OCI-M1 (cell line): ENCODE measurements at places on chromosomes 6 and 20.

GRCh38 chr6:50990750-50991446, 172.2 kb downstream of the TFAP2B start:
- no peak for DNase-seq

DNA sequence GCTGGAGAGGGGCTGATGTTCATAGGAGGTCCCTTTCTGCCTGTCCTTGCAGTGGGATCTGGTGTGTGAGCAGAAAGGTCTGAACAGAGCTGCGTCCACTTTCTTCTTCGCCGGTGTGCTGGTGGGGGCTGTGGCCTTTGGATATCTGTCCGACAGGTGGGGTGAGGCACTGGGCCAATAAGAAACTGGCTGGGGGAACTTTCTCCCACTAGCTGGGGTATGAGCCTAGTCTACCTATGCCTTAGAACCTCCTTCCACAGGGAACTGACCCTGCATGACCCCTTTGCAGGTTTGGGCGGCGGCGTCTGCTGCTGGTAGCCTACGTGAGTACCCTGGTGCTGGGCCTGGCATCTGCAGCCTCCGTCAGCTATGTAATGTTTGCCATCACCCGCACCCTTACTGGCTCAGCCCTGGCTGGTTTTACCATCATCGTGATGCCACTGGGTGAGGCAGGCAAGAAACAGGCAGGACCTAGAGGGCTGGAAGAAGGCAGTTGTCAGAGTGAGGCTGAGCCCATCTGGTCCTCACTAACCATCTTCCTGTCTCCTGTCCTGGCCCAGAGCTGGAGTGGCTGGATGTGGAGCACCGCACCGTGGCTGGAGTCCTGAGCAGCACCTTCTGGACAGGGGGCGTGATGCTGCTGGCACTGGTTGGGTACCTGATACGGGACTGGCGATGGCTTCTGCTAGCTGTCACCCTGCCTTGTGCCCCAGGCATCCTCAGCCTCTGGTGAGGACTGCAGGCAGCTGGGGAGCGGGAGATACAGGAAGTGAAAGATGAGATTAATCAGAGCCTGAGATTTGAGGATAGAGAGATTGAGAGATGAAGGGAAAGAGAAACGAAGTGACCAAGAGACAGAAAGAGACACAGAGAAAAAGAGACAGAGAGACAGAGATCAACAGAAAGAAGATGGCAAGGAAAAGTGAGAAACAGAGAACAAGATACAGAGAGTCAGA, 1.6 kb downstream of the SLC22A7 start:
- no peak for DNase-seq

DNA sequence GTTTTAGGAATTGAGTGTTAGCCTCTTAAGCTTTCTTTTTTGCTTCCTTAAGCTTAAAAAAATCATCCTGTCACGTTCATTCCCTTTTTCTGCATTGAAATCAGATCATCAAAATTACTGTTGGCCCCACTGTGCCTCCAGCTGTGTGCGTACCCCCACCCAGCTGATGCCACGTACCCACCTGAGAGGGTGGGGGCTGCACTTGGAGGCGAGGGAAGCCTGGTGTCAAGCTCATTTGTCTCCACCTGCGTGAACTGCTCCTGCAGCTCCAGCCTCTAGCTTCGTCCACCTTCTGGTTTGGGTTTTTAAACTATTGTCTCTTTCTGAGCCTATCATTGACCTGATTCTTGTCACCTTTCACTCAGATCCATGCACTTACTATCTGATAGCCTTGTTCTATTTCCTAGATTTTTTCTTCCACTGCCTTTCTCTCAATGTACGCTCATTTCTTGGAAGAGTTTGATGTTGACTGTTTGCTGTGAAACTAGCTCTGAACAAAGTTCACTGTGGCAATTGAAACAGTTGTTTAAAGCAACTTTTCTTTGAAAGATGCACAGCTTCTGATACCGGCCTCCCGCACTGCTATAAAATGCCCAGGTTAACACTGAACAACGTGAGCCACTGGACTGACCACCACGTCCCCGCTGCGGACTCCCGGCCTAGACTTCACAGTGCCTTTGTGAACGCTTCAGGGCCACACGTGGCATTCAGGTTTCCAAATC, 30.0 kb upstream of the IRF4 start:
- no peak for DNase-seq

DNA sequence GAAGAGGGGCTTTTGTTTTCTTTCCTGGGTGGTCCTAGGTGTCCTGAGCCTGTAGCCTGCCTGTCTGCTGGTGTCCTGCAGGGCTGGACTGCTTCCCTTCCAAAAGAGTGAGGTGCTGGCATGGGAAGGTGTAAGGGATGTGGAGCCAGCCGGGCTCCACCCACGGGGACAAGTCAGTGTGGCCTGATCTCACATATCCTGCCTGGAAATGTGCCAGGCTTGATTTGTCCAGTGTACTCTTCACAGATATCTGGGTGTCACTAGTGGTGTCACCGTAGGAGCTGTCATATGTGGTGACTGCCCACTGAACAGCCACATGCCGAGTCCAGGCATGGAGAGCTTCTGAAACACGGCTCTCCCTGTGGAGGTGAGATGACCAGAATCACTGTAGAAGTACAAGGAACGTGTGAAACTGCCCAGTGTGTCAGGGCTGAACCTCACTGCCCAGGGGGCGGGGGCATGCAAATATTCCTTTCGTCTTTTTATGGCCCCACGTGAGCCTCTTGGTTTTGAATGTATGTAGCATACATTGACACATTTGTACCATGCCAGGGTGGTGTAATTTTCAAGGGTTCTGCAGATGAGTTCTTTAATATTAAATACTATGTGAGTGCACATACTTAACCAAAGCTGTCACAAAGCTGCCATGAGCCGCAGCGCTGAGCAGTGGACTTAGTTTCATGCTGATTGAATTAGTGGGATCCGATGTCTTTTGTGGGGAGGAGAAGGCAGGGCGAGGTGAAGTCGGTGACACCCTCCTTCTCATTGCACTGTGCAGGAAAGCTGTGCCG, 55.8 kb downstream of the CDH4 start:
- DNase-seq, result no peak

GRCh38 chr6:37137201-37138090, 32.5 kb upstream of the PIM1 start:
- DNase-seq, result no peak

DNA sequence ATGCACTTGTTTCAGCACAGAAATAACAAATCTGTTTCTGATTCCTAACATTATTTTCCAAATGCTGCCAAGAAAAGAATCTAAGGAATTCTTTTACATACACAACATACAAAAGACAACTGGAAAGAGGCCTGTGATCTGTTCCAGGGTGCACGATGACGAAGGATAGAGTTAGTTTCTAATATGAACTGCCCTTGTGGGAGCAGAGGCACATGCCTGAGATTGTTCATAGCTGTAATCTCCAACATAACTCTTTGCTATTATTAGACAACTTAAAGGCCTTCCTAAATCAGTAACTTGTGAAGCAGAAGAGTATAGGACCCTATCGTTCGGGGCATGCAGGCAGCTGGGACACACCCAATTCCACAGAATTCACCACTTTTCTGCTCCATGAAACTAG, 41.2 kb upstream of the NHSL1 start:
- no peak for DNase-seq

DNA sequence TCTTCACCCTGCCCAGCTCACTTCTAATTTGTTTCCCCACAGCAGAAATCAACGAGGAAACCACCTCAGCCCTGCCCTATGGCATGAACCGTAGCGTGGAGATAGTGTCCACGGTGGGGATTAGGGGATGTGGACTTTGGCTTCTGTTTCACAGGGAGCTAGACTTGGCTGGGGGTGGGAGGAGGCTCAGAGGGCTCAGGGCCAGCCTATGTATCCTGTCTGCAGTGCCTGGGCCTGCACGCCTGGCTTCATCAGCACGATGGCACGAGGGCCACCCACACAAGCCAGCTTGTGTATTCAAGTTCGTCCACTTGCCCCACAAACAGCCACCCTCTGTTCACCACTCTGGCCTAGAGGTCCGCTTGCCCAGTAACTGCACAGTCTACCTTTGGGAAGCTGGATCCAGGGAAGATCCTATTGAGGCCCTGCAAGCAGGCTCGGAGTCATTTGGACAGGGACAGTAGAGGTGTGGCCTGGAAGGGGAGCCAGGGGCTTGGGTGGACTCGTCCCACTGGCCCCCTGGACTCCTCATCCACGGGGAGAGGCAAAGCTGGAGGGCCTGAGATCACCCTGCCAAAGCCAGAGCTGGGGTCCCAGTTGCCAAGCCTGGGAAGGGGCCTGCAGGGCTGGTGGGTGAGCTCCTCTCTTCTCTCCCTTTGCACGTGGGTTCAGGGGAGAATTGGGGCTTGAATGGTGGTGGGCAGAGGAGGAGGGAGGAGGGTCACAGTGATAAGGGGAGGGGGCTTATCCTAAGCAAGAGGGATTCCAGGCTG, 38.0 kb upstream of the FAM83D start:
- DNase-seq, result no peak

- no peak for DNase-seq
Observed at GRCh38 chr20:54585217-54585616, 109.8 kb downstream of the DOK5 start.

- DNase-seq, result peak; percentile 73
Observed at GRCh38 chr20:33291830-33292355, 8.9 kb downstream of the BPIFB1 start.

DNA sequence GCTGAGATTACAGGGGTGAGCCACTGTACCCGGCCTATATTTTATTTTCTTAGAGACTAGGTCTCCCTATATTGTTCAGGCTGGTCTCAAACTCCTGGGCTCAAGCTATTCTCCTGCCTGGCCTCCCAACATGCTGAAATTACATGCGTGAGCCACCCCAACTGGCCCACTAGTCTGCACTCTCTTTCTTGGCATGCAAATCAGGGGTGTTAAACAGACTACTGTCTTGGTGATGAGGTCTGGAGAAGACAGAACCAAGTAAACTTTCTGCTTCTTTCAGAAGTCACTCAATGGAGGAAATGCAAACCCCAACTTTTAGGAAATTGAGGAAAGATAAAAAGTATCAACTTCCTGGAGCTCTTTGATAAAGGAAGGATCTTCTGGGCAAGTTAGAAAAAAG, 8.0 kb upstream of the TUBB2B start:
- no peak for DNase-seq

GRCh38 chr6:124769811-124770544, 192.3 kb upstream of the RNF217 start:
- no peak for DNase-seq

GRCh38 chr20:52943185-52943841, 28.8 kb upstream of the TSHZ2 start:
- DNase-seq, result no peak

- no peak for DNase-seq
Observed at GRCh38 chr6:97151601-97152000, 131.4 kb downstream of the MMS22L start.

DNA sequence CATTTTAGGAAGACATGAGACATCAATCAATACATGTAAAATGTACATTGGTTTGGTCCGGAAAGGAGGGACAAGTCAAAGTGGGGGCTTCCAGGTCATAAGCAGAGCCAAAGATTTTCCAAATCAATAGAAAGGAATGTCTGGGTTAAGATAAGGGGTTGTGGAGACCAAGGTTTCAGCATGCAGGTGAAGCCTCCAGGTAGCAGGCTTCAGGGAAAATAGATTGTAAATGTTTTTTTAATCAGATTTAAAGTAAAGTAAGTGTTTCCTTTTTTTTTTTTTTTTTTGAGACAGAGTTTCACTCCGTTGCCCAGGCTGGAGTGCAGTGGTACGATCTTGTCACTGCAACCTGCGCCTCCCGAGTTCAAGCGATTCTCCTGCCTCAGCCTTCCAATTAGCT, 16.8 kb upstream of the SERPINB9 start:
- no peak for DNase-seq
